Substantia nigra (tissue), 51 donors: ENCODE measurements at places on chromosomes 4 and X.

DNA sequence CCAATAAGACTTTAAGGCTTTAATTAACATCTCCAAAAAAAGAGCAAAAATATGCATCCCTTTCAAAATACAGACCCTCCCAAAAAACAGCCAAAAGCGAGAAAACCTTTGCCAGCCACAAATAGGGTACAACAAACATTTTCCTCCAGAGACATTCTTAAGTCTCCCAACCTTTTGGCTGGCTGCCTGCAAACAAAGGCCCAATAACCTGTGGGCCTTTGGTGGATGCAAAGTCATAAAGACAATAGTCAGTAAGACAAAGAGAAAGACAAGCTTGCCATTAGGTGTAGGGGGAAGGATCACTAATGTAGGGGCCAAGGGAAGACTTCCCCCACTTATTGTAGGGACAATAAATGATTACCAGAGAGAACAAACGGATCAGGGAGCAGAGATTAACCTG, 215.5 kb upstream of the ZFP42 start:
- no peak for DNase-seq

- no peak for DNase-seq
Measured at GRCh38 chrX:154809939-154810665, 4.8 kb upstream of the MPP1 start.

DNA sequence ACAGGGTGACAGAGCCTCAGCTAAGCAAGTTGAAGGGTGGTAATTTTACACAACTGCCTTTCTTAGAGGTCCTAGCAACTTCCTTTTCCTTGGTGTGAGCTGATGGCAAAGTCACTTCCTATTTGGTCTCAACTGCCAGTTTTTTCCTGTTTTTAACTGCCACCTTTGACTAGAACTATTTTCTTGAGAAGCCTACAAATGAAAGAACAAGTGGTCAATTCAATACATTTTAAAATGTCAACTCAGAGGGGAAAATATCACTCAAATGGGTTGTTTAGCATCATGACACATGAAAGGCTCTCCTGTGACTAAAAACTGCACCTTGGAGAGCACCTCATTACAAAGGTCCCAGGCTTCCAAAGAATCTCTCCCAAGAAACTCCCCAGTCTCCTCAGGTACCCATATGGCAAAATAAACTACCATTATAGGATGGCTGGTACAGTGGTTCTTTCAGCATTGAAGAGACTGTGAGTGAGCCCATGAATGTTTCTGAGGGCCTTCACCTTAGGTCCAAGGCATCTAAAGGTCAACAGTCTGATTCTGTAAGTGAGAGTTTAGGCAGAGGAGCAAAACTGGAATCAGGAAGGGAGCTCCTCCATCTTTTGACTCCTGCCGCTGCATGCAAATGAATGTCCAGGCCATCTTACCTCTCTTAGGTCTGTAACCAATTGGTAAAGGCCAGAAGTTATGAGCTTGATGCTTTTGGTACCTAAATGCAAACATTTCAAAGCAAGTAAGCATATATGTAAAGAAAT, 5.5 kb upstream of the STK26 start:
- DNase-seq, result no peak

GRCh38 chrX:129125122-129125914, 398.0 kb downstream of the SMARCA1 start:
- no peak for DNase-seq

GRCh38 chr4:77629885-77630284, 24.3 kb downstream of the CXCL13 start:
- no peak for DNase-seq

DNA sequence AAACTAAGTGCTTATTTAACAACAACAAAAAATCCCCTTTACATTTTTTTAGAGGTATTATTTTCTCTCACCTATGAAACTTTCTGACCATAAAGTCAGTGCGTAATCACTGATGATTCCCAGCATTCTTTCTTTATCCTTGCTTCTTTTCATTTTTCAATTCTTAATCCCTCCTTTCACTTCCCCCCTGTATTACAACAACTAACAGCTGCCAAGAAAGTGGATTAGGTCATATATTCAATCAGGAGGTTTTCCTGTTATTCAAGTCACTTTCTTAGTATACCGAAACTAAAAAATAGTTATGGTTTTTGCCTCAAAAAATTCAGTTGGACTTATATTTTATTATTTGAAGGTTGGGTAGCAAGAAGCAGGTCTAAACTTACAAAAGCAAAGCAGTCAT, 2.1 kb upstream of the STAP1 start:
- DNase-seq, result no peak

GRCh38 chr4:145546175-145546915, 64.7 kb downstream of the SMAD1 start:
- no peak for DNase-seq

DNA sequence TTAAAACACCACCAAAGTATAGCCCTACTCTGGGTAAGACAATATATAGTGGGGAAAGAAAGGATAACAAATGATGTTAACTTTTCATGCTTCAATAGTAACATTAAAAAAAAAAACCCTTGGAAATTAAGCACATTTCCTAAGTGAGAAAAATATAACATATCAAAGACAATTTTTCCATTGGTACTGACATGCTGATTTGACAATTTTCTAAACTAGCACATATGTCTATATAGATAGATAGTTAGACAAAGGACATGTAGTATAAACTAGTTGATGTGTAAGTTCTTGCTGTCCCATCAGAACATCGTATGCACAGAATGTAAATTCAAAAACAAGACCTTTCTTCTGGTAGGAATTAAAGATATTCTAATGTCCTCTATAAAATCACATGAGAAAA, 47.2 kb upstream of the ETNPPL start:
- no peak for DNase-seq

DNA sequence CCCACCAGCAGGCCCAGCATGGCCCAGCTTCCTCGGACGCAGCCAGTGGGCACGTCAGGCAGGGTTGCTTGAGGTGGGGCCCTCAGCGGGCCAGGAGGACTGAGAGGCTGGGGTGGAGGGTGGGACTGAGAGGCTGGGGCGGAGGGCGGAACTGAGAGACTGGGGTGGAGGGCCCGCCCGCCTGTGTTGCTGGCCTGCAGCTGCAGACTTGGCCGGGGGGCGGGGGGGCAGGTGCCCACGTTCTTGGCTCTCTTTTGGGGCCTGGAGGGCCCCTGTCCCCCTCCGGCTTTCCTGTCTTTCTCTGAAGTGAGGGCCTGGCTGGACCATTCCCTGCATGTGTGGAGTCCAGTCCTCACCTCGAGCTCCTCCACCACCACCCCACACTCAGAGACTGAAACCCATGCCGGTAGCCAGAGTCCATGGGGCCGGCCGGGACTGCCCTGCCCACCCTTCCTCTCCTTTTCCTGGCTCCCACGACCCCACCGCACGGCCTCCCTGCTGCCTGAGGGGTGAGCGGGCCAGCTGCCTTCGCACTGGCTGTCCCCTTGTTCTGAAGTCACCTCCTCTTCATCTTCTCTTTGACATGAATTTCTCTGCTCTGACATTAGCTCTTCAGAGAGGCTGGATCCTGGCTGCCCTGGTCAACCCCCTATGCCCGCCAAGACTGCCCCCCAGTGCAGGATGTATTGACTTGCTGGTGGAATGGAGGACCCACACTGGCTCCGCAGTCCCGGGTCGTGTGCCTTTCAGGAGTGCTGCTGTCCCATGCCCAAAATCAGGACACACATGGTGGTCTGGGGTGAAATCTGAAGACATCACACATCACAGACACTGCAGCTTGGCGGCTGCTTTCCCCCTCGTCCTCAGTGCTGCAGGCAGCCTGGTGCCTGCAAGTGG, 10.1 kb upstream of the NKX1-1 start:
- no peak for DNase-seq

GRCh38 chrX:101051153-101051548, 760 bp downstream of the TRMT2B start:
- no peak for DNase-seq

GRCh38 chr4:52059372-52059771, 8.3 kb downstream of the SPATA18 start:
- no peak for DNase-seq

DNA sequence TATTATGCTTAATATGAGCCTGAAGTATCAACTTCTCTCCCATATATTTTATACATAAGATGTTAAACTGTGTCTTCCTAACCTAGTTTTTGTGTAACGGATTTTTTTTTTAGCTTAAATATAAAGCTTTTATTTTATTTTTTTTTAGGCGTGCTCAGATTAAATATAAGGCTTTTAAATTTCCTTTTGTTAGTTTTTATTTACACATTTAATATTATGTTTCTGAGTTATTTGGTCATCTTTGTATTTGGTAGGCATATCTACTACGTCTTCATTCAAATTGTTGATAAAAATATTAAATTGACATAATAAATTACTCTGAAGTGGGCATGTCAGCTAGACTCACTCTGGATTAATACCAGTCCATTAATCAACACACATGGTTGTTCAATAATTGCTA, 4.2 kb downstream of the SLAIN2 start:
- no peak for DNase-seq

DNA sequence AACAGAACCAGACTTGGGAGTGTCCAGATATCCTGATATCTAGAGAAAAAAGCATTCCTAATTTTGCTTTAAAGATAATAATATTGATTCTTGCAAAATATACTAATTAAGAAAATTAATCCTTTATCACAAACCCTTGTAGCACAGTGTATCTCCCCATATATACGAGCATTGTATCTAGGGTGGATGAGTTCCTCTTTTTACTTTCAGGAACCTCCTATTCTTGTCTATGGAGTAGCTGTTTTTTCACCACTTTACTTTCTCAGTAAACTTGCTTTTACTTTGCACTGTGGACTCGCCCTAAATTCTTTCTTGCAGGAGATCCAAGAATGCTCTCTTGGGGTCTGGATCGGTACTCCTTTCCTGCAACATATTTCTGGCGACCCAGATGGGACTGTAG, 103.9 kb downstream of the GLUD2 start:
- no peak for DNase-seq

DNA sequence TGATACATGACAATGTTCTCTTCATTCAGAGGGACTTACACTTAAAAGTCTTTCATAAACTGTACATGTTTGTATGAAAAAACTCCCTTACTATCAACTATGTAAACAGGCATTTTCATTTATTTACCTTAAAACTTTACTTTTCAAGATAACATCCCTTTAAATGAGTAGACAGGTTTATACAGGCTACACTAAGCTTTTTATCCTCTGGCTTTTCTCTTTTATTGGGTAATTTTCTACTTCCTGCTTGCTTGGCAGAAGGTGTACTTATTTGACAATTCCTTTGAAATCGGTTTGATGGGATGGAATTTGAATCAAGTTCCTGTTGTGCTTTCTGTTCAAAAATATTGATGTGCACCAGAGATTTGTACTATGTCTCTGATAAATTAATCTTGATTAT, 81.4 kb downstream of the PTPN13 start:
- no peak for DNase-seq

DNA sequence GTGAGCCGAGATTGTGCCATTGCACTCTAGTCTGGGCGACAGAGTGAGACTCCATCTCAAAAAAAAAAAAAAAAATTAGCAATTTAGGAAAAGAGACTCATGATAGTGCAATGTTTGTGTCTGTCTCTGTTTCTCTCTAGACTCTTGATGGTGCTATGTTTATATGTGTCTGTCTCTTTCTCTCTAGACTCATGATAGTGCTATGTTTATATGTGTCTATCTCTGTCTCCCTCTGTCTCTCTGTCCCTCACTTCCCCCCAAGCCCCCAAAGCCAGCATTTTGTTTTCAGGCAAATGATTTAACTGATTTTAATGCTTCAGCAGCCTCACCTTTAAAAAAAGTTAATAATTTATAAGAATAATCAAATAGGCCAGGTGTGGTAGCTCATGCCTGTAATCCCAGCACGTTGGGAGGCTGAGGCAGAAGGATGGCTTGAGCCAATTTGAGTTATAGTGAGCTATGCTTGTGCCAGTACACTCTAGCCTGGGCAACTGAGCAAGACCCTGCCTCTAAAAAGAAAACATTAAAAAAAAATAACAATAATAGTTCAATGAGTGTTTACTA, 6.9 kb downstream of the MOB1B start:
- no peak for DNase-seq

GRCh38 chr4:140095694-140096482, 58.1 kb downstream of the MAML3 start:
- DNase-seq, result no peak
